ENCODE measurements at places on chromosomes 7 and 10.

DNA sequence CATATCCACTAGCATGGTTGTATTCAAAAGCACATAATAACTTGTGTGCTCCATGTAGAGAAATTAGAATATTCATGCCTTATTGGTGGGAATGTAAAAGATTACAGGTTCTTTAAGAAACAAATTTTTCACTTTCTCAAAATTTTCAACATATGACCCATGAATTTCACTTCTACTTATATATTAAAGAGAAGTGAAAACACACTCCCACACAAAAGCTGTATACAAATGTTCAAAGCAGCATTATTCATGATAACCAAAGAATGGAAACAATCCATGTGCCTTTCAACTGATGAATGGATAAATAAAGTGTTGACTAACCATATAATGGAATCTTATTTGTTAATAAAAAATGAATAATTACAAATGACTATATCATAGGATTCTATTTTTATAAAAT, 694.5 kb upstream of the PCDH15 start:
- no peak for DNase-seq

DNA sequence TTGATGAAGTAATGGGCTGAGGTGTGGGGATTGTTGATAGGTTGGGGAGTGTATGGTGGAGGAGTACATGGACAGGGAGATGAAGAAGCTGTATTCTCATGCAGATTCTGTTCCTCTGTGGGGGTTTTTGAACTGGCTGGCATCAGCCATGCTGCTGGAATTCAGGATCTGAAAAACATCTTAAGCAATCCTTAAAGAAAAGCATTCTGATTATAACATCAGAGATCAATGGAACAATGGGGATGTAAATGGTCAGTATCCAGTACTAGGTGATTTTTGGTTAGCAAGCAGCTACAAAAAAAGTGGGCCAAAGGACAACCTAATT, 247.5 kb upstream of the GALNT17 start:
- no peak for DNase-seq

DNA sequence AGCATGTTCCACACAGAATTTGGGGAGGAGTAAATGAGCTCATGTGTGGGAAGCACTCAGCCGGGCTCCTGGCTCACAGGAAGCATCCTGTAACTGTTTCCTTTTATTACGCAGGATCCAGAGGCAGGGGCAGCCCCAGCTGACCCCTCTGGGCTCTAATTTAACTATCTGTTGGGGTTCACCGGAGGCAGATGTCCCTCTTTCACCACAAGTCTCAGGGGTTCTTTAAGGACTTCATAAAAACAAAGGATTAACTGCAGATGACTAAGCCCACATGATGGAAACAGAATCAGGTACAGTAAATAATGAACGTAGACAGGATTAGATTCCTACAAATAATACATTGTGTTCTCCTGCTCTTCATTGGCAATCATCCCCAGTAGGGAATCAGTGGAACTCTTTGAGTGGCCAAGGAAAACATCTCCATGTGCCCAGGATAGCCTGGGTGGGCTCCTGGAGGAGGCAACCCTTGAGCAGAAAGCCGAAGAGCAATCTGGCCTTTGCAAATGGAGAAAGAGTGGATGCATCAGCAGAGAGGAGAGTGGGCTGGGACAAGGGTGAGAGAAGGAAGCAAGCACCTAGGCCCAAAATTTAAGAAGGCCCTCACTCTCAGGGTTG, 24.6 kb downstream of the TBXAS1 start:
- DNase-seq = no peak

DNA sequence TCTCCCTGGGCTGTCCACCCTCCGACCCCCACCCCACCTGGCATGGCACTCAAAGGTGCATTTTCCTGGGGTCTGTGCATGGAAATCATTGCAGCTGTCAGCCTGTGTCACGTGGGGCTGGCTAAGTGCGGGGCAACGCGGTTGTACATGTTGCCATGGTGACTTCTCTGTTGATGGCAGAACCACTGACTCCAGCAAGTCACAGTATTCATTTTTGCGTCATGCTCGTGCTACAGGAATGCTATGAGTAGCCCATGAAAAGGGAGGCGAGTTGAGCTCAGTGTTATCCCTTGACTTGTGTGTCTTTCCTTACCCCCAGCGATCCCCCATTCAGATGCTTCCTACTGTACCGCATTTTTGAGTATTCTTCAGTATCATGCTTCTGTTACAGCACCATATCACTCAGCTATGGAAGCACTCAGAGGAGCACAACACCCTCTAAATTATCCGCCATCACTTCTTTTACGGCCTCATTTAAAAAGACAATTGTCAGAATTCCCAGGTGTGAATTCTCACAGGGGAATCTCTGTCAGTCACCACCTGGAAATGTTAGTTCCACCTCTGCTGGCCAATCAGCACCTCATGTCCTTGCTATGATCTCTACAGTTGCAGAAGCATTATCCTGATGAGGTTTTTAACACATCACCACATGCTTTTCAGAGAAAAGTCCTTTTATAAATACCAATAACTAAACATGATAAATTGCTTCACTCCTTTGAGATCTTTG, 194.4 kb upstream of the C7orf33 start:
- DNase-seq = no peak

GRCh38 chr10:63382066-63382465, 83.7 kb downstream of the JMJD1C start:
- no peak for DNase-seq

GRCh38 chr10:44357023-44357540, 27.8 kb downstream of the CXCL12 start:
- no peak for DNase-seq
